ENCODE measurements at places on chromosomes 6 and 20.

- no peak for DNase-seq
These were observed 47.2 kb downstream of the BACH2 start for GRCh38 chr6:90249458-90249857.

GRCh38 chr20:37919389-37920040 lies 16.6 kb downstream of the VSTM2L start:
- DNase-seq: no peak

DNA sequence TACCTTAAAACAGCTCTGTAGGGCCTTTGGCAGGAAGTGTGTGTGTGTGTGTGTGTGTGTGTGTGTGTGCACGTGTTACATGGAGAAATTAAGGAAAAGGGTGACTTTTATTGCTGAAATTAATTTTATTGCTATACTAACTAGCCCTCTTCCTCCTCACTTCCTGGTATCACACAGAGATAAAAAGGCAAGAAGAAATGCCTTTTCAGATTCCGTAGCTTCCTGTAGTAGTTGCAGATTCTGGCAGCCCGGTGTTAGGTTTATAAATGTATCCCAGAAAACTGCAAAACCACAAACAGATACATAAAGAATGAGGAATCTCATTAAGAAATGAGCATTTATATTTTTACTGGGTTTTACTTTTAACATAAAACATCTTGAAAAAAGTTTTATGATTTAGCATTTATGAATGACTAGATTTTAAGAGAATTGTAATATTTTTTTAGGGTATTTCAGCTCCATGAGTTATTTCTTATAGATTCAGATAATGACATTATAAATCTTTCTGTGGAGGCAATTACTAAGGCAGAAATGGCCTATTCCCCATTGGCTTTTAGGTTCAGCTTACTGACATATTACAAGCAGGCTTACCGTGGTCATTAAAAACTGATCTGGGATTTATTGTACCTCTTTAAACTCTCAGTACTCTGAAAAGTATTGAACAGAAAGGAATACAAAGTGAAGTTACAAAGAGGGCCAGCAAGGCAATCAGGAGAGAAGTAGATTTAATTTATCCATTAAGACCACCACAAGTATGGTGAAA lies 249.1 kb upstream of the TSHZ2 start:
- no peak for DNase-seq

- no peak for DNase-seq
These were observed 77.6 kb downstream of the HIVEP2 start for GRCh38 chr6:142867355-142867801.

DNA sequence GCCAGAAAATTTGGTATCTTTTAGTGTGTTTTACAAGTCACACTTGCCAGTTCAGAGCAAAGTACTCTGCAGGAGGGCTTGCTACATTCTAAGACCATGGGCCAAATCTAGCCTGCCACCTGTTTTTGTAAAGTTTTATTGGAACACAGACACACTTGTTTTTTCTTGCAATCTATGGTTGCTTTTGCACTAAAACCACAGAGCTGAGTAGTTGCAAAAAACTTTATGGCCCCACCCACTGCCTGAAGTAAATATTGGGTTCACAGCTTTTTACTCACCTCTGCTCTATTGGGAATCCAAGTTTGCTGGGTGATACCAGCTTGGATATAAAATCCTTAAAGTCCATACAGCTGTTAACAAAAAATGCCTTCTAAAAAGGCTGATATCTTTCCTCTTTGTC lies 109.0 kb downstream of the ZFP64 start:
- DNase-seq: no peak

DNA sequence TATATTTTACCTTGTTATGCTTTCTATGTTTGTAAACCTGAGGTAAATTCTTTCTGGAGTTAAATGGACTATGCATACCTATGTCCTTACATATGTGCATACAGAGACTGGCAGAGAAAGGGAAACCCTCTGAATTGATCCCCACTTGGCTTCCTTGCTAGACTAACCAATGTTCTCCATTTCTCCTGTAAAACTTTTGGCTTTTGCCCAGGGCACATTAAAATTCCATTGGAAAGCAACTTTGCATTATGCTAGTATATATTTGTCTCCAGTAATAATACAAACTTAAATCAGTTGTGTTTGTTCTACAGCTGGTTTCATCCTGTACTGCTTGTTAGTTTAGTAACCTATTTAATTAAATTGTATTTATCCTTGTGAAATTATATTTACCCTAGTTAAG lies 646.0 kb upstream of the MARCKS start:
- DNase-seq: no peak

DNA sequence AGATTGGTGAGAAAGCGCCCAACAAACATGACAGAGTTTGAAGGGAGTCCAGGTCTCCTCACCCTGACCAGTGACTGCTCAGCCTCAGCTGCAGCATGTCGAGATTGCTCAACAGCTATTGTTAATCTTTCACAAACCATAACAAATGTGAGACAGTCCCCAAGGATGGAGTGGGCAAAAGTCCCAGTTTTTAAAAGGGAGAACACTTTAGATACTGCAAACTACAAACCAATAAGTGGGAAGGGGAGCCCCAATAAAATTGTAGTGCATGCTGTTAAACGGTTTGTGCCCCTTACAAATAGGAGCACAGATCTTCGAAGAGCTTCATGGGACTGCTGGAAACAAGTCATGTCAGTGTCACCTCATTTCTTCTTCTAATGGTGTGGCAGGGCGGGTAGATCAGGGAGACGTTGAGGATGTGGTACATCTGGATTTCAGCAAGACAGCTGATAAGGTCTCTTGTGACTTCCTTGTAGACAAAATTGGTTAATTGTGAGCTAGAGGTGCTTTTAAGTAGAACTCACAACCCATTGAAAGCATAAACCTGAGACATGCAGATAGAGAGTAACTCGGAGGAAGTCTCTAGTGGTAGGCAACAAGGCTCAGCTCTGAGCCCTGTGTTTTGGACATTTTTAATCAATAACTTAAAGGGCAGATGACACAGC lies 134.0 kb upstream of the ARMC2 start:
- no peak for DNase-seq

DNA sequence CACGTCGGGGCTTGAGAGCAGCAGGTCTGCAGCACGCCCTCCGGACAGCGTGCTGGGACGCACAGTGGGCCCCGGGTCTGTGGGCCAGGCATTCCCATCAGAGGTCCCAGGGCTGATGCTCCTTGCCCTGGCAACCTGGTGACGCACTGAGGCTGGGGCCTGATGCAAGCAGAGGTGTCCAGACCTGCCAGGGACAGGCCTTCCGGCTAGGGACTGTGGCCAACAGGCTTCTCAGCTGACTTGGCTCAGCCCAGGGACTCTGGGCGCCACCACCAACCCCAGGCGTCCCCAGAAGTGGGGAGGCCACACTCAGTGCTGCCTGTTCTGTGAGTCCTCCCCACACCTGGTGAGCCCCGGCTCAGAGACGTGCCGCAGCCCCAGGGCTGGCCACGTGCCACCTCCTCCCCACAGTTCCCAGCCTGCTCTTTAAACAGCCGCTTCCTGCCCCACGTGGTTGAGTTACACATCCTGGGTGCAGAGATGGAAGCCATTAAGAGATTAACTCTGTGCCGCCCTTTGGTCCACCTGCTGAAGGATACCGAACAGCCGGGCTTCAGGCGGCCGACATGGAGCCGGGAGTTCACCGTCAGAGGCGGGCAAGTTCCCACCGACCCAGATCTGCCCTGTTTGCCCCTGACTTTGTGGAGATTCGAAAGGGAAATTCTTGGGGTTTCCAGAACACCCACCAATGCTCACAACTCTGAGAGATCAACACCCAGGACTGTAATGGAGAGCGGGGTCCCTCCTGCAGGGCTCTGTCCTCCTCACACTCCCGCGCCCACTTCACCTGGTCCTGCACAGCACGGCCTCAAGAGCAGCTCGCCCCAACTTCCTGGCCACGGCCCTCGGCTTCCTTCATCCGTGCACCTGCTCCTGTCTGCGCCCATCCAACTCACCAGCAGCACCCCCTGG lies 37.6 kb upstream of the ZBP1 start:
- DNase-seq: no peak

GRCh38 chr20:46635514-46636136 lies 15.6 kb downstream of the SLC13A3 start:
- DNase-seq: no peak

- DNase-seq: no peak
These were observed 104.3 kb downstream of the MAP3K4 start for GRCh38 chr6:161095916-161096315.

GRCh38 chr20:48644286-48644828 lies 183.4 kb downstream of the PREX1 start:
- no peak for DNase-seq

DNA sequence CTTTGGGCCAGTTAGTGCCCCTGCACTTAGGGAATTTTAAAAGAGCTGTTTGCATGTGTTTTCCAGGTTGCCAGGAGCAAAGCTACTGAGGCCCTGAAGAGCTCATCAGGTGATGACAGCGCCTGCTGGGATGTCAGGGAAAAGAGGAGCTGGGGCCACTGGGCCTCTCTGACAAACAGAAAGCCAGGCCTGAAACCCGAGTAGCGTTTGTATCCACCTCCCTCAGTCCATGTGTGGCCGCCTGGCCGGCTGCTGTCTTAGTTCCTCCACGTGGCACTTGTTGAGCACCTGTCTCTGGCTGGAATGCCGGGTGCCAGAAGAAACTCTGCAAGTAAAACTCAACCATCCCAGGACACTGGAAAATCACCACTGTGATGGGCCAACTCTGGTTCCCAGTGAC lies 601.2 kb downstream of the CDH26 start:
- DNase-seq: no peak

DNA sequence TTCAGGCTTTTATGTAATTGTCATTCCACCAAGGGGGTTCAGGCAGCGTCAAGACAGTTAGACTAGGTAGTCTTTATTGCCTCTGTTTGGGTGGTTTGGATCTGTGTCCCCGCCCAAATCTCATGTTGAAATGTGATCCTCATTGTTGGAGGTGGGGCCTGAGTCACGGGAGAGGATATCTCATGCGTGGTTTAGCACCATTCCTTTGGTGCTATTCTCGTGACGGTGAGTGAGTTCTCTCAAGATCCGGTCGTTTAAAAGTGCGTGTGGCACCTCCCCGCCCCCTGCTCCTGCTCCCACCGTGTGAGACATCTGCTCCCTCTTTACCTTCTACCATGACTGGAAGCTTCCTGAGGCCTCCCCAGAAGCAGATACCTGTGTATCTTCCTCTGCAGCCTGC lies 51.3 kb upstream of the FOXC1 start:
- DNase-seq: no peak

DNA sequence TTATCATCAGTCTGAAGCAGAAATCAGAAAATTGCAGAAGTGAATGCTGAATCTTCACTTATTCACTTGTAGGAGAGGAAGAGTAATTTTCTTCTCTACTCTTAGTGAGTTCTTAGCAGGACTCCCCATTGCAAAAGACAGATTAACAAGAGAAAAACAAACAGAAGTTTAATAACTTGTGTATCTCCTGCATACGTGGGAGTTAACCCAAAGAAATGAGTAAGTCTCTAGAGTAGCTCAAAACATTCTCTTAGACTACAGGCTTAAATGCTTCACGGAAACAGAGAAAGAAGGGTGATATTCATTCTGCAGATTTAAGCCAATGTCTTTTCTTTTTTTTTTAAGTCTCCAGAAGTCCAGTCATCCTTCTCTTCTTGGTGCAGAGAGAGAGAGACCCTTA lies 97.9 kb upstream of the TMEM181 start:
- DNase-seq: no peak

DNA sequence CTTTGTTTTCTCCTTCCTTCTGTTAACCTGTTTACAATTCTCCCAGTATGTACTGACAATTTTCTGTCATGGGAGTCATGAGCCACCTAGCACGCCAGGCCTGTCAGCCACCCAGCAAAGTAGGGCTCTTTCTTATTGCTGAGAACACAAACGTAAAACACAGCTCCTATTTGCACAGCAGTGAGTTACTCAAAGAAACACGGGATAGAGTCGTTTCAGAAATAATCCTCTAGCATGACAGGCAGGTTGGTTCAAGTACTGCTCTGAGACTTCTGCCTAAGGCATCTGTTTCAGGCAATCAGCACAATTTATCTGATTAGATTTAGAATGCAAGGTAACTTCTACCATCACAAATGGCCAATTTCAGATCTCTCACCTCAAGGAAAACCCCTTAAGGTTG lies 88.8 kb downstream of the CD24 start:
- DNase-seq: no peak

GRCh38 chr20:13424174-13424833 lies 203.2 kb downstream of the ISM1 start:
- DNase-seq: no peak

DNA sequence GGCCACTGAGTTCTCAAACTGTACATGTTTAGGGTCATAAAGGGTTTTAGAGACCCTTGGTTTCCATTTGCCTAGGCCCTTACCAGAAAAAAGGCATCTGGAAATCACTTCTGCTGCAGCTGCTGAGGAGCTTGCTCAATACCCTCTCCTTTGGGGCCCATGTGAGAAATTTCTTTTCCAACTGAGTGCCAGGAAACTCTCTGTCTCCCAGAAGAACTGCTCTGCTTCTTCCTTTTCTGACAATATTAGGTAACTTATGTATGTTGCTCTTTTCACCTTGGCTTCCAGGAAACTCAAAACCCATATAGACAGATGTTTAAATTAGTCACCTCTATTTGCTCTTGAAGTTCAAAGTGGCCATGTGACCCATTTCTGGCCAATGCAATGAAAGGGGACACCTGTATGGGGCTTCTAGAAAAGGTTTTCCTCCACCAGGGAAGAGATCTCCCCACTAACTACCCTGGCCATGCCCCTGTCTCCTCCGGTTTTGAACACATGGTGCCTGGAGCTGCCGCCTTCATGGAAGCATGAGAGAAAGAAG lies 121.6 kb downstream of the PREX1 start:
- no peak for DNase-seq

DNA sequence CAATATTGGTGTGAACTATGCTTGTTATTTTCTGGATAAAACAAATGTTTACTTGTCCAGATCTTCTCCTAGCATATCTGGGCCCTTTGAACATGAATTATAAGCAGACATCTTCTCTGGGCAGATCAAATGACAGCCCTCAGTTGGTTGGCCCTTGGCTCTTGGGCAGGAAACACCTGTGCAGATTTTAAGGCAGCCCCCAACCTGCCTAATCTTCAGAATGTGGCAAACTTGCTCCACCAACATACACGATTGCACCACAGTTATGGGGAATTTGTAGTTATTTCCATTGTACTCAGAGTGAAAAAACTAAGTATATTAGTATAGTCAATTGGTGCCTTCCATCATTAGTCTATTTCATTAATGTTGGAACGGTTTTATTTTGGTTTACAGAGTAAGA lies 94.9 kb upstream of the KCNK16 start:
- DNase-seq: no peak

GRCh38 chr6:89359561-89359960 lies 7.0 kb upstream of the UBE2J1 start:
- no peak for DNase-seq

- DNase-seq: no peak
These were observed 41.3 kb downstream of the HLA-DPB1 start for GRCh38 chr6:33116841-33117711.

GRCh38 chr20:3045042-3045815 lies 623 bp upstream of the MRPS26 start:
- peak; percentile 15 for DNase-seq

- DNase-seq: no peak
These were observed 279.3 kb upstream of the TCF21 start for GRCh38 chr6:133609415-133610226.

- no peak for DNase-seq
These were observed 1.8 kb upstream of the JARID2 start for GRCh38 chr6:15243910-15244619.

Measured in stimulated activated CD8-positive, alpha-beta memory T cell treated with anti-CD3 and anti-CD28 coated beads, Interleukin-4, amount 100 ng/mL, for 4 hours (primary cell).